ENCODE measurements at places on chromosomes 12 and 14.

GRCh38 chr12:33438025-33438772, 1.4 kb downstream of the SYT10 start:
- H3K4me3 ChIP-seq: no peak overlapping the region
- no peak for DNase-seq
- peaks cover 6% of the 10 kb centered on the region for H3K4me1 ChIP-seq
- H3K36me3 ChIP-seq: no peaks in the 10 kb centered on the region
- H3K27ac ChIP-seq: no peak overlapping the region

DNA sequence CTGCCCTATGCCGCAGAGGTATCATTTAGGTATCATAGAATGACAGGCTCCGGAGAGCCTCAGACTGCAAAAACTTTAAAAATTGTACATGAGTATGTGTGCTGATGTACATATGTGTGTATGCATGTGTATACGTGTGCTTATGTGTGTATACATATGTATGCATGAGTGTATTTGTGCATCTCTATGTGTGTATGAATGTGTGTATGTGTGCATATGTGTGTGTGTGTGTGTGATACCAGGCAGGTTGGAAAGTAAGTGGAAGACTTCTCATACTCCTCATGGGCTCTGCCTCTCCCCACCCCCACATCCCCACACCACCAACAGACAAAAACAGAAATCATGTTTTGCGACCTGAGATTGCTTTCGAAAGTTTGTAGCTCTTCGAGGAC, 621 bp upstream of the TMEM117 start:
- H3K36me3 ChIP-seq: no peaks in the 10 kb centered on the region
- peak overlapping the region; percentile 64 for H3K4me3 ChIP-seq
- no peaks in the 10 kb centered on the region for H3K27me3 ChIP-seq

GRCh38 chr14:21168055-21168454, 12.2 kb upstream of the OR5AU1 start:
- DNase-seq: no peak
- H3K36me3 ChIP-seq: no peaks in the 10 kb centered on the region
- H3K4me1 ChIP-seq: no peaks in the 10 kb centered on the region
- no peak overlapping the region for H3K4me3 ChIP-seq
- H3K27ac ChIP-seq: no peak overlapping the region

DNA sequence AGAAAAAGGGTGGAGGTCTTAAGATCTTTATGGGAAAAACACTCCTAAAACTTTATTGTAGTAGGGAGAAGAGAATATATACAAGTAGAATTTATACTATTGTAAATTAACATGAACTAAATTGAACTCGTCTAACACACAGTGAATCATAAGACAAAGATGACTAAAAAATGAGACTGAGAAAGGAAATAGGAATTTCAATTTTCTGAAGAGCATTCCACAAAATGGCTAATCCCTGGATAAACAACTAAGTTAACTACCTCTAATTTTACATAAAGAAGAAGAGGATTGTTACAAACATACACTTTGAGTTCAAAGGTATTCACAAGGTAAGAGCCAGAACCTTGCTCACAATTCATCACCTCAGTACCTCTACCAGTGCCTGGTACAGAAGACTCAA, 2.0 kb downstream of the MAP4K5 start:
- H3K36me3 ChIP-seq: peaks cover 3% of the 10 kb centered on the region
- DNase-seq: no peak
- no peak overlapping the region for H3K27ac ChIP-seq
- no peaks in the 10 kb centered on the region for H3K27me3 ChIP-seq
- no peak overlapping the region for H3K4me3 ChIP-seq

- peaks cover 4% of the 10 kb centered on the region for H3K4me1 ChIP-seq
- no peaks in the 10 kb centered on the region for H3K36me3 ChIP-seq
- no peak overlapping the region for H3K27ac ChIP-seq
- H3K27me3 ChIP-seq: no peaks in the 10 kb centered on the region
- no peak overlapping the region for H3K4me3 ChIP-seq
Observed at GRCh38 chr14:39109893-39110715, 4.0 kb upstream of the GEMIN2 start.

DNA sequence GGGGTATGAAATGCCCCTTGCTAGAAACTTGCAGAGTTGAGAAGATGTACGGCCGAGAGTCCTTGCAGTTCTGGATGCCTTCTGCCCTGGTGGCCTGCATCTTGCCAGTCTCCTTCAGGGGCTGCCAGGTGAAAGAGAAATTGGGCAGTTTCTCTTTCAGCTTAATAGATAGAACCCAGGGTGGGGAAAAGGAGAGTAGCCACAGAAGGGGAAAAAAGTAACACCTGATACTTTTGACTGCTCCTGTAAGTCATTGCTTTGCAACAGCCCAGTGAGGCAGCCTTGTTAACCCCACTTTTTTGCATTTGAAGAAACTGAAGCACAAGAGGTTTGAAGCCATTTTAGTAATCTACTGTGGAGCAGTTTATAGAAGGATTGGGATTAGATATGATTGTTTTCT, 27.6 kb downstream of the TDP1 start:
- no peak overlapping the region for H3K4me3 ChIP-seq
- no peaks in the 10 kb centered on the region for H3K4me1 ChIP-seq

- no peak overlapping the region for H3K4me3 ChIP-seq
- no peaks in the 10 kb centered on the region for H3K27me3 ChIP-seq
- DNase-seq: no peak
- no peak overlapping the region for H3K27ac ChIP-seq
Observed at GRCh38 chr14:101962503-101962874, 1.9 kb upstream of the DYNC1H1 start.

GRCh38 chr14:22276913-22277816, 311.9 kb downstream of the DAD1 start:
- H3K36me3 ChIP-seq: no peaks in the 10 kb centered on the region
- no peaks in the 10 kb centered on the region for H3K4me1 ChIP-seq
- no peak overlapping the region for H3K27ac ChIP-seq
- DNase-seq: no peak
- no peak overlapping the region for H3K4me3 ChIP-seq

GRCh38 chr12:124581307-124582107, 14.1 kb upstream of the NCOR2 start:
- H3K36me3 ChIP-seq: no peaks in the 10 kb centered on the region
- H3K4me1 ChIP-seq: no peaks in the 10 kb centered on the region
- no peaks in the 10 kb centered on the region for H3K27me3 ChIP-seq
- no peak overlapping the region for H3K27ac ChIP-seq
- H3K4me3 ChIP-seq: no peak overlapping the region

DNA sequence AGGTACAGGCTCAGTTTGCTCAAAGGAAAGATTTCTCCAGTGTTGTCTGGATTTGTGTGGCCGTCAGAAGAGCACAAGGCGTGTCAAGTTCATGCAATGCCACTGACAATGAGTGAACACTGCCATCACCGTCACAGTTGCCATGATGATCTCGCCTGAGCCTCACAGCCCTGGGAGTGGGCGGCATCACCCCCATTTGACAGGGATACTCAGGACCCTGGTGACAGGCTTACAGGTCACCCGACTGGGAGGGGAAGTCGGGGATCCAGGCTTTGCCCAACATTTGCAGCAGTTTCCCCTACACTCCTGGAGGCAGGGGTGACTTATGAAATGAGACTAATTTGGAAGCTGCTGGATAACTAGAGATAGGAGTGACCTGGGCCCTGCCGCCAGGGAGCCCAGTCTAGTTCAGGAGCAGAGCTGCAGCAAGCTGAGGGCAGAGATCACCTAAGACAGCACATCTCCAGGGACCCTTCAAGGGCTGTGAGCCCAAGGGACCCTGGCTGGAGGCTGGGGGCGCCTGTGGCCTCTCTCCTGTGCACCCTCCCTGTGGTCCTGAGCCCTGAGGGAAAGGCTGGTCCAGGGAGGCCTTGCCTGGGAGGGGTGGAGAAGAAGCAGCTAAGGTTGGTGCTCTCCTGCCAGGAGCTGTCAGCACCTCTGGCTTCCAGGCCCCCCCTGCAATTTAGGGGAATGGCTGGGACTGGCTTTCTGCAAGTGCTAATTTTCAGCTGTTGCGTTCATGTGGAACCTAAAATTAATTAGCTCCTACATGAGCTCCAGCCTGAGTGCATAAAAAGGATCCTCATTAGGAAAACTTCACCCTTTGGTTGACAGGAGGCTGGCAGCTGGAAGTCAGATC, 32.4 kb upstream of the BEGAIN start:
- no peak overlapping the region for H3K4me3 ChIP-seq
- DNase-seq: no peak
- peaks cover 29% of the 10 kb centered on the region for H3K4me1 ChIP-seq
- H3K27me3 ChIP-seq: no peaks in the 10 kb centered on the region
- H3K36me3 ChIP-seq: no peaks in the 10 kb centered on the region

GRCh38 chr14:33679461-33680225, 271.2 kb downstream of the EGLN3 start:
- H3K27ac ChIP-seq: no peak overlapping the region
- no peaks in the 10 kb centered on the region for H3K36me3 ChIP-seq
- DNase-seq: no peak
- no peak overlapping the region for H3K4me3 ChIP-seq
- no peaks in the 10 kb centered on the region for H3K4me1 ChIP-seq

GRCh38 chr12:105878964-105879363, 259.8 kb downstream of the NUAK1 start:
- H3K36me3 ChIP-seq: no peaks in the 10 kb centered on the region
- no peaks in the 10 kb centered on the region for H3K27me3 ChIP-seq
- H3K4me3 ChIP-seq: no peak overlapping the region
- no peaks in the 10 kb centered on the region for H3K4me1 ChIP-seq
- no peak overlapping the region for H3K27ac ChIP-seq
- no peak for DNase-seq

- H3K4me1 ChIP-seq: no peaks in the 10 kb centered on the region
- H3K36me3 ChIP-seq: no peaks in the 10 kb centered on the region
- H3K27ac ChIP-seq: no peak overlapping the region
Observed at GRCh38 chr12:40314927-40315326, 90.1 kb downstream of the LRRK2 start.

DNA sequence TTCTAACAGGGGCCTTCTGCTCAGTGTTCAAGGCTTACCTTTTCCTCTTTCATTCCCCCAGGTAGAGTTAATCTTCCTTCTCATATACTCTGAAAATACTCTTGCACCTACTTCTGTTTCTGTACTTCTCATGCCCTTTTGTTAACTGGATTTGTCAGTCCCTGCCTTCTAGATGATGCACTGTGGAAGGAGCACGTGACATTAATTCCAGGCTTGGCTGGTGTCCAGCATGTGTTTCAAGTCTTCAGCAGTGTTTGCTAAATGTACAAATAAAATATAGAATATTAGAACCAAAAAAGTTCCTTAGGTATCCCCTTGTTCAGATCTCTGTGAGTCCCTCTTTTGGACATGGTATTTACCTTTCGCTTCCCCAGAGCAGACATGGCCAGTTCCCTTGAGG, 27.9 kb upstream of the EVL start:
- no peaks in the 10 kb centered on the region for H3K36me3 ChIP-seq
- H3K27me3 ChIP-seq: no peaks in the 10 kb centered on the region
- no peak overlapping the region for H3K4me3 ChIP-seq
- no peaks in the 10 kb centered on the region for H3K4me1 ChIP-seq
- H3K27ac ChIP-seq: no peak overlapping the region
- no peak for DNase-seq

DNA sequence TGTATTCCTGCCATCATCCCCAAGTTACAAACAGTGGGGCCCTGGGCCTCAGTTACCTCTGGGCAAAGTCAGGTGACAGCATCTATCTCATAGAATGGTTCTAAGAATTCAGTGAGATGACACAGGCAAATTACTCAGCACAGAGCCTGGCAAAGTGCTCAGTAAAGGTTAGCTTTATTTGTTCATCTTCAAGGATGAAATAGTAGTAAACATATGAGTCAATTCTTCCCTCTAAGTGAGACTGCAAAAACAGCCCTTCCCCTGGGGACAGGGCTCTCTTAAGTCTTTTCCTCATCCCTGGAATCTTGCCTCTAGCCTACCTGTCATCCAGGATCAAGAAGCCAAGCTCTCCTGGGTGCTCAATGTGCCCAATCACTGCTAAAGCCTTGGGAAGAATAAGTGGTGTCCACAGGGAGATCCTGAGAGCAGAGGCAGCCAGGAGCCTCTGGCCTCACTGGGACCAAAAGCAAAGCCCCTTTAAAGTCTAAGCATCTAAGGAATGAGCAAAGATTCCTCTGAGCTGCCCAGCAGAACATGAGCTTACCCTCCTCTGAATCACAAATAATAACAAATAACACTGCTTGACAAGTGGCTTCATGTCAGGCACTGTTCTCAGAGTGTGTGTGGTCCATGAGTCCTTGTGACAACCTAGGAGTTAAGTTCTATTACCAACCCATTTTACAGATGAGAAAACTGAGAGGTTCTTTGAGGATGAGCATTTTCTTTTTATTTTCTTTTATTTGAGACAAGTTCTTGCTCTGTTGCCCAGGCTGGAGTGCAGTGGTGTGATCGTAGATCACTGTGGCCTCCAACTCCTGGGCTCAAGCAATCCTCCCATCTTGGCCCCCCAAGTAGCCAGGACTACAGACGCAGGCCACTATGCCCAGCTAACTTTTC, 12.1 kb downstream of the NUAK1 start:
- H3K4me3 ChIP-seq: no peak overlapping the region
- H3K27me3 ChIP-seq: no peaks in the 10 kb centered on the region
- no peaks in the 10 kb centered on the region for H3K4me1 ChIP-seq
- no peaks in the 10 kb centered on the region for H3K36me3 ChIP-seq
- H3K27ac ChIP-seq: no peak overlapping the region

DNA sequence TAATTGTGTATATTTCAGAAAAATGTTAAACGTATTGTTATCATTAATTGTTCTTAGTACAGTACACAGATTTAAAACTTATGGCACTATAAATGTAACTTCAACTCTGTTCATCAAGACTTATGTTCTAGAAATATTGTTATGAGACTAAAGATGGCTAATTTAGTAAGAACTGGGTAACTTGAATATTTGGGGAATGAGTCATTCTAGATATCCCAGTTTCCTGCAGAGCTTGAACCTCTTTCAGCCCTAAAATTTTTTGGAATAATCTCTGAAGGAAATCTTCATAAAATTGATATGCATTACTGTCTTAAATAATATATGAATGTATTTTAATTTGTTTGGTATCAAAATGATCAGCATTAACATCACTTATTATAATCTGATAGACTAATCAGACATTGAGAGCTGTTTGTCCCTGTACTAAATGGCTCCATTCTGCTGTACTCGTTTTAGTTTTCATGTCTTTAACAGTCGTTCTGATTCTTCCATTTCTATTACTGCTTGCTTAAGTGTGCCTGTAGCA, 87.1 kb downstream of the VEZT start:
- no peaks in the 10 kb centered on the region for H3K27me3 ChIP-seq
- peaks cover 4% of the 10 kb centered on the region for H3K36me3 ChIP-seq
- H3K4me1 ChIP-seq: no peaks in the 10 kb centered on the region

GRCh38 chr12:19431407-19432308, 7.6 kb upstream of the AEBP2 start:
- DNase-seq: no peak
- no peaks in the 10 kb centered on the region for H3K27me3 ChIP-seq
- no peak overlapping the region for H3K4me3 ChIP-seq
- H3K27ac ChIP-seq: no peak overlapping the region

- H3K4me1 ChIP-seq: peaks cover 8% of the 10 kb centered on the region
- no peak for DNase-seq
- H3K27ac ChIP-seq: no peak overlapping the region
- H3K27me3 ChIP-seq: no peaks in the 10 kb centered on the region
Observed at GRCh38 chr14:60254176-60254575, 5.2 kb downstream of the PPM1A start.

GRCh38 chr12:84888861-84889260, 23.7 kb downstream of the SLC6A15 start:
- no peak for DNase-seq
- H3K27me3 ChIP-seq: no peaks in the 10 kb centered on the region
- no peaks in the 10 kb centered on the region for H3K4me1 ChIP-seq
- no peaks in the 10 kb centered on the region for H3K36me3 ChIP-seq
- H3K4me3 ChIP-seq: no peak overlapping the region
- H3K27ac ChIP-seq: no peak overlapping the region

Data from CD4-positive, alpha-beta T cell (primary cell).